ENCODE measurements at places on chromosomes 7 and 10.

GRCh38 chr10:59523851-59524250 is 161.5 kb upstream of the FAM13C start:
- no peak for DNase-seq

GRCh38 chr7:35465791-35466336 is 212.0 kb upstream of the TBX20 start:
- DNase-seq: no peak

DNA sequence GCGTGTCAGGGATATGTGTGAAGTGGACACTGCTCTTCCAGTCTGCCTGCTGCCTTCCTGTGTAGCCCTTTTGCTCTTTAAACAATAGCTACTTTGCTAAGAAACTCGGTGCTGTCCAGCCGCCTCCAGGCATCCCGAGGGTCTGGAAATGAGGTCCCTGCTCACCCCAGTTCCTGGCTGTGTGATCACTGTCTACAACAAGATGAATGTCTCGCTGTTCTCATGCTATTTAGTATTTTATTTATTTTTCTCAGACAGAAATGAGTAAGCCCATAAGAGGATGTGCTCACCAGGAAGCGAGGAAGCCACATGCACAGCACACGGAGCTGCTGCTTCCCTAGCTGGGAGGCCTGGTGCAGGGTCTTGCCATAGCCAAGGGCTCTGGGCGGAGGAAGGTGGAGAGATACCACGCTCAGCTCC is 167.0 kb upstream of the PITRM1 start:
- no peak for DNase-seq

DNA sequence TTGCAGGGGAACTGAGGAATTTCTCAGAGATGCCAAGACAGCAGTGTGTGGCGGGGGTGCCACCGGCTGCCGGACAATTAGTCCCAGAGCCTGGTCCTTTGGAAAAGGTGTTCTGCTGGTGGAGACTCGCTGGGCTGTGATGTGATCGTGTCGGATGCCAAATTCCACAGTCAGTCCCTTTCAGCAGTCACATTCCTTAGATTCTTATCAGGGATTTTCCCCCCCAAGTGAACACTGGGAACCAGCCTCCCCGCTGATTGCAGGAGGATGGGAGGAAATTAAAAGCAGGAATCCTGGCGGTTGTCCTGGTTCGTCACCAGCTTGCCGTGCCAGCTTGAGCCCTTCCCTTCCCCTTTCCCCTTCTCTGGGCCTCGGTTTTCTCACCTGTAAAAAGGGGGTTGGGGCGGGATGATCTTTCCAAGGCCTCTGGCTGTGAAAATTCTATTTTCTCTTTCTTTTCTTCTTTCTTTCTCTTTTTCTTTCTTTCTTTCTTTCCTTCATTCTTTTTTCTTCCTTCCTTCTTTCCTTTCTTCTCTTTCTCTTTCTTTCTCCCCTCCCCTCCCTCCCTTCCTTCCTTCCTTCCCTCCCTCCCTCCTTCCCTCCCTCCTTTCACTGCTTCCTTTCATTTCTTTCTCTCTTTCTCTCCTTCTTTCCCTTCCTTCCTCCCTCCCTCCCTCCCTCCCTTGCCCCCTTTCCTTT is 39.6 kb downstream of the COL26A1 start:
- DNase-seq: peak; percentile 43

DNA sequence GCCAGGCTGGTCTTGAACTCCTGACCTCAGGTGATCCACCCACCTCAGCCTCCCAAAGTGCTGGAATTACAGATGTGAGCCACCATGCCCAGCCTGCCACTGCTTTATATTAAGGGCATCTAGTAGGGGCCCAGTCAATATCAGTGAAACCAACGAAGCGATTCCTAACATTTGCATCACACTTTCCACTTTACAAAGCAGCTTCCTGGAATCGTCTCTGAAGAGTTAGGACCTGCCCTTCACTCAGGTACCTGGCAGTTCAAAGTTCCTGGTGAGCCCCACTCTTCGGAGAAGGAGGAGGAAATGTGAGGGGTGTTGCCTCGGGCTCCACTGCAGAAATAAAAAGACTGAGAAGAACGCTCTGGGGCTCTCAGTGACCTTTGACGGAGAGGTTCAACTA is 31.1 kb upstream of the EZH2 start:
- DNase-seq: no peak

DNA sequence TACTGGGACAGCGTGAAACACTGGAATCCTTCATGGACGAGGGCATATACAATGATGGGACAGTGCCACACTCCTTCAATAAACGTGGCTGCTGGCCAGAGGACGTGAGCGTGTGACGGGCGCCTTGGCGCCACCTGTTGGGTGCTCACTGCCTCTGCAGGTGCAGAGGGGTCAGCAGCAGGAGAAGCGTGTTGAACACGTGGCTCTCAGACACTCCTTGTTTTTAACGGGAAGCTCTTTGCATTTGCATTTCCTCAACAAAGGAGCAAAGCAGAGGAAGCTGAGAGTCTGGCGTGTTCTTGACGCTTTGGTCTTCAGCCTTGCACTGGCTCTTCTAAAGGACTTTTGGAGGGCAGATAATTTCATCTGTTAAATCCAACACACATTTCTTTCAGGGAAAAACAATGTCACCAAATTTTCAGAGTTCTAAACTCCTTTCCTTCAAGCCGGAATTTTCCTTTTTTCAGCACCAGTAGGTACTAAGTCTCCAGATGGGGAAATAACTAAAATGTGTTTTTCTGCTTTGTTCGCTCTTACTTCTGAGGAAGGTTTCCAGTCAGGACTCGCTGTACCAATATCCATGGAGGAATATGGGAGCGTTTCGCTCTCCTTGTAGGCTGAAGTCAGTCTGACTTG is 2.9 kb upstream of the GET4 start:
- DNase-seq: peak; percentile 49

GRCh38 chr7:7237201-7237977 is 55.0 kb downstream of the C1GALT1 start:
- no peak for DNase-seq

- no peak for DNase-seq
These were observed 1105.7 kb downstream of the REEP3 start for GRCh38 chr10:64626924-64627323.

- no peak for DNase-seq
These were observed 79.9 kb downstream of the VTI1A start for GRCh38 chr10:112526906-112527305.

DNA sequence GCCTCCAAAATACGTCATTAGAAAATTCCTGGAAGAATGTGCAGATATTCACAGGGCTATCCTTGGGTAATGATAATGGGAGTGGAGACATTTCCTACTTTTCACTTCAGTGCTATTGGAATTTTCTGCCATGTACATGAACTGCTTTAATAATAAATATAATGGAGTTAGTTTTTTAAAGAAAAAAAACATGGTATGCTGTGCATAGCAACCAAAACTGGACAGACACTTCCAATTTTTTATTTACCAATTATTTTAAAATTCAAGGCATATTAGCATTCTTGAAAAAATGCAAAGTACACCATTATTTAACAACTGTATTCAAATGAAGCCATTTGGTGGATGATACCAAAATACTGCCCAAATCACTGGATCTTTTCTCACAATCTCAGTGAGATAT is 3.3 kb downstream of the XRCC2 start:
- DNase-seq: no peak

DNA sequence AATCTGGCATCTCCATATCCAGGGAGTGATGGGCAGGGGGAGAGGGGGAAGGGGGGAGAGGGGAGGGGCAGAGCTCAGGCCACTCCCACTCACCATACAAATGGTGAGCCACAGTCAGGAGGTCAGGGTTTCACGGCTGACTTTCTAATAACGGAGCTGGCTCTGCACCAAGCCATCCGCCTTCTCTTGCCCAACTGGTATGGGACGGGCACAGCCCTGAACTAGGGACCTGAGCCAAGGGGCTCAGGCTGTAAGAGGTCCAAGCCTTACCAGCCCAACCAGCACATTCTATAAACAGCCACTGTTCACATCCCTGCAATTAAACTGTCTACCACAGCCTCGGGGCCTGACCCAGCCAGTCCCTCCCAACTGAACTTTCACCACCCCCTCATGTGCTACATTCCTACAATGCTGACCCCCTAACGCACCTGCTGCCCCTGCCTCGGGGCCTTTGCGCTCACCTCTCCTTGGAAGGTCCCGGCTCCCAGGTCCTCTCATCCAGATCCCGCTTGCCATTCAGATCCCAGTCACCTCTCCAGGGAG is 32.5 kb downstream of the RGS10 start:
- DNase-seq: no peak

GRCh38 chr10:96292971-96293920 is 11.0 kb upstream of the DNTT start:
- peak; percentile 18 for DNase-seq

- no peak for DNase-seq
These were observed 12.1 kb downstream of the BRAT1 start for GRCh38 chr7:2542916-2543871.

- no peak for DNase-seq
These were observed 159.2 kb downstream of the PAXIP1 start for GRCh38 chr7:154843670-154844237.

DNA sequence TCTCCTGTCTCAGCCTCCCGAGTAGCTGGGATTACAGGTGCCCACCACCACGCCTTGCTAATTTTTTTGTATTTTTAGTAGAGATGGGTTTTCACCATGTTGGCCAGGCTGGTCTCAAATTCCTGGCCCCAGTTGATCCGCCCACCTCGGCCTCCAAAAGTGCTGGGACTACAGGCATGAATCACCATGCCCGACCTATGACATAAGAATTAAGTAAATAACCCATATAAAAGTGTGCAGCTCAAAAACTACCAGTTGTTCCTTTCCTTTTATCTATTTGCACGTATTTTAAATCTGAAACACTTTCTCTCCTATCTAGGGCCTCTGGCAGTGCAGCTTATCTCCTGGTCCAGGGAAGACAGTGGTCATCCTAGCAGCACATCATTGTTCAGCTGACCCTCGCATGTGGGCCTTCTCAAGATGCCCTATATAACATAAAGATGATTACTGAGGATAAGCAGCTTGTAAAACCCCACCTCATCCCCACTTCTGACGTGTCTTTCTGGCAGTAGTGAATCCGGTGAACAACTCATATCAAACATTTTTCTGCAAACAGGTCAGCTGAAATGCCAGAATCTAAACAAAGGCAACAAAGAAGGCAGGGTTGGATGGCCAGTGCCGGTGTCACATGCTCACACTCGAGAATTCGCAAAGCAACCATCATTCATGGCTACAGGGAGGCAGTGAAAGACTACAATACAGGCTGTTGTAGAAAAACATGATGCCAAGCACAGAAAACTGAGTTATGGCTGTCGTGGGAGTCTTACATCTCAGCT is 36.0 kb upstream of the KCNIP2 start:
- no peak for DNase-seq

GRCh38 chr7:132773527-132773956 is 197.3 kb upstream of the PLXNA4 start:
- no peak for DNase-seq

DNA sequence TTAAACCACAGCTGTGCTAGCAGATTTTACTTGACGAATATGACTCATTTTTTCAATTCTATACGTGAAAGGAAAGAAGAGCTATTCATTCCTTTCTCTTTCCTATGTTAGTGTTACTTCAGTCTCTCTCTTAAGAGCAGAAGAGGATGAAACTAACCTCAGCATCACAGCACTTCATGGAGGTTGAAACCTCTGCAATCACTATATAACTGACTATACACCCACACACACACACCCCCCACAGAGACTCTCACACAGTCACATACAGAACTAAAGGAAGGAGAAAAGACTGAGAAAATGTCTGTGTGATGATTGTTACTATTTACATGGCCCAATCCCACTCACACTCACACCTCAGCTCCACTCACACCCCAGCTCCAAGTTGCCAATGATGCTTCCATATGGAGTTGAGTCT is 104.2 kb downstream of the KIF20B start:
- no peak for DNase-seq

- DNase-seq: no peak
These were observed 9.0 kb downstream of the LRRC27 start for GRCh38 chr10:132341017-132341416.

GRCh38 chr7:110522761-110523200 is 568.1 kb upstream of the LRRN3 start:
- DNase-seq: no peak

DNA sequence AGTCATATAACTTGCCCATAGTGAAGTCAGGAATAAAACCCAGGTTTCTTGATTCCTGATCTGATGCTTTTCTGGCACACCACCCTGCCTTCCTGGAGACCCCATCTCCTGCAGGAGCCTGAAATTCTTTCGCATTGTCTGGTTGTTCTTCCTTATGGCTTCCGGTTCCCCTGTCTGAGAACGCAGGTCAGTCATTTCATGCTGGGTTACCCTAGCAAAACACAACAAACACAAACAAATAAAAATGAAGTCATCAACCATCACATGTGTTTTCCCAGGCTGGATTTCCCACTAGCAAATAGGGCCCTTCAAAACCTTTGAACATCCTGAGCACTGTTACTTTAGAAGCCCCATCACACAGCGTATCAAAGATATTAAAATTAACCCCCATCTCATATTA is 569.6 kb downstream of the LRMDA start:
- no peak for DNase-seq

DNA sequence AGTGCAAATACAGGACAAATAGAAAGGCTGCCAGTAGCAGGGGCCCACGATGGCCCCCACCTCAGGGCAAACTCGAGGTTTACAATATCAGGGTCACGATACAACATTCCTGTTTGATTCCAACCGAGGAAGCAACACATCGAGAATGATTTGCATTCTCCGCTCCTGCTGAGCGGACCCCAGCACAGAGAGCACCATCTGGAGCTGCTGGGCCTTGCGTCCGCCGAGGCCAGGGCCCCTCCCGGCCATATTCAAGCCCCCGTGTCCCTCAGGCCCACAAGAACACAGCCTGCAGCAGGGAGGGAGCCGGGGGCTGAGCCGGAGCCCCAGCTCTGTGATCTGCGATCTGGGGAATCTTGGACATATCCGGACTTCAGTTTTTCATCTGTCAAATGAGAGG is 84.3 kb downstream of the PRKAG2 start:
- no peak for DNase-seq

DNA sequence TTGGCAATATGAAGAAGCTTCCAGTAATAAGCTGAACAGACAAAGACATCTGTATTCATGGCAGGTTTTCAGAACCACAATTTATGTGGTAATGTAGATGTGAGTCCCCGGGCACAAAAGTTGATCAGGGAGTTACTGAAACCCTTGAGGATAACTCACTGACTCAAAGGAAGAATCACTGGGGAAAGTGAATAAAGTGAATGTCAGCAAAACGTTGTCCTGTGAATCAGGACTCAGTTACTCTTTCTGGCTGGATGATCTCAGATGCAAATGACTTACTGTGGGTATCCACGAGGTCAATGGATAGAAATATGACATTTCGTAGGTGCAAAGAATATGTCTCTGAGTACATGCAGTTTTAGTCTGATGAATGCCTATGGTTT is 172.8 kb upstream of the CTBP2 start:
- no peak for DNase-seq

- no peak for DNase-seq
These were observed 1383.2 kb upstream of the CELF2 start for GRCh38 chr10:9634466-9634865.

- DNase-seq: no peak
These were observed 11.3 kb upstream of the ESYT2 start for GRCh38 chr7:158840604-158841003.

GRCh38 chr7:153005750-153006435 is 246.3 kb downstream of the ACTR3B start:
- no peak for DNase-seq
